Endodermal cell (in vitro differentiated cells): ENCODE measurements at places on chromosomes 3 and 15. TPM values are rescaled to one million over a fixed set of nuclear protein-coding genes. Genes with fewer than 3 reads are reported as not detected.

The HES1 gene
- total RNA-seq = 2.1 to 58.1 TPM (median 2.5 TPM) in 3 replicates

The NR2E3 gene
- total RNA-seq = 0.55 and 1.1 TPM in 2 replicates

The MASP1 gene
- total RNA-seq = 0.57 and 0.59 TPM in 2 replicates

The PLA2G4D gene
- not detected in 2 replicates for total RNA-seq

The PRICKLE2 gene
- total RNA-seq = 10.4 and 12.5 TPM in 2 replicates

The CFAP92 gene
- 1.4 to 3.0 TPM (median 3.0 TPM) in 3 replicates for total RNA-seq

The FRMD4B gene
- 2.2 and 2.6 TPM in 2 replicates for total RNA-seq

The ITGB5 gene
- total RNA-seq = 321 and 329 TPM in 2 replicates

GRCh38 chr15:83653288-83653638 is 660 bp upstream of the ADAMTSL3 start:
- no peaks in the 10 kb centered on the region for H3K36me3 ChIP-seq
- no peak overlapping the region for H3K27ac ChIP-seq
- H3K27me3 ChIP-seq = peaks cover 44% of the 10 kb centered on the region

- H3K4me1 ChIP-seq = peaks cover 11% of the 10 kb centered on the region
- no peak for DNase-seq
- no peaks in the 10 kb centered on the region for H3K27me3 ChIP-seq
- H3K4me3 ChIP-seq = no peak overlapping the region
Observed at GRCh38 chr3:13788522-13789424, 91.1 kb downstream of the WNT7A start.

DNA sequence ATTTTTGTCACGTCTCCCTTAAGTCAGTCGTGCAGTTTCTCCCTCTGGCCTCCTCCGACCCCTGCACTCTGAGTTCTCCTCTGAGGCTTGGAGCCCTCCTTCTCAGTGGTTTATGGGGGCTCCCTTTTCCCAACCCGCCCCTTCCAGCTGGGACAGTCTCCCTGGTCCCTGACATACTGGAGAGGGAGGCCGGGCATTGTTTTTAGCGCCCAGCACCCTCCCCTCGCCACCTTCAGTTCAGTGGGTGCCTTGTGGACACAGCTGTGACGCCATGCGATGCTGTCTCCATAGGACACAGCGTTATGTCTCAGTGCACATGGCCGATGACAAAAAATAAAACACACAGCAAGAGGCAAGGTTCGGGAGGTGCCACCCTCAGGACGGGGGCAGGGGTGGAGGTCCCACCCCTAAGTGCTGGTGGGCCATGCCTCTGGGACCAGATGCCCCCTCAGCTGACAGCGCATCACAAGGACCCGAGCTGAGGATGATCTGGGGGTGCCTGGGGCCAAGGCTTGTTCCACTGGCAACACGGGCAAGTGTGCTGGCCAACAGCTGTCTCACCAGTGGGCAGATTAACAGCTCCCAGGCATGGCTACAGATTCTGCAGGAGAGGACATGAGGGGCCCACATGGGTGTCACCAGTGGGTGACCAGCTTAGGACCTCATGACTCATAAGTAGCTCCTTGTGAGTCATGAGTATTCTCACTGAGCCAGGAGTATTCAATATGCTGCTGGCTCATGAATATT is 81.6 kb downstream of the PLXNA1 start:
- no peak for DNase-seq
- H3K27ac ChIP-seq = no peak overlapping the region
- no peak overlapping the region for H3K4me3 ChIP-seq
- H3K36me3 ChIP-seq = no peaks in the 10 kb centered on the region
- H3K27me3 ChIP-seq = no peaks in the 10 kb centered on the region

DNA sequence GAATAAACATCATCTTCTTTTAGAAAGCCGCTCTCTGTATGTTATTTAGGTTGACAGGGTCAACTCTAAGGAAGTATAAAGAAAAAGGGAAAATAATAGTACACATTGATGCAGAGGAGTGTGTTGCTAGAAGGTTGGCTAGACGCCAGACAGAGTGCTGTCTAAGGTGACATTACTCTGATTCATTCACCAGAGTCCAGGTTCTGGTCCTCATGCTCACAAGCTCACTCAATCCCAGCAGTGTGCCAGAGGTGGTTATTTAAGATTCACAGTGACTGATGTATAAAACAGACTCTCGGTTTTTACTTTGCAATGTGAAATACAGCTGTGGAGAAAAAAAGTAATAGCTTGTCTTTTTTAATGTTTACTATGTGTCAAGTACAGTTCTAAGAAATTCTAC is 1.7 kb downstream of the CFAP44 start:
- no peaks in the 10 kb centered on the region for H3K4me1 ChIP-seq
- H3K36me3 ChIP-seq = no peaks in the 10 kb centered on the region
- H3K27me3 ChIP-seq = no peaks in the 10 kb centered on the region
- no peak overlapping the region for H3K27ac ChIP-seq

- no peaks in the 10 kb centered on the region for H3K27me3 ChIP-seq
- no peaks in the 10 kb centered on the region for H3K36me3 ChIP-seq
- H3K4me3 ChIP-seq = no peak overlapping the region
- DNase-seq = no peak
Observed at GRCh38 chr3:127884041-127884440, 31.0 kb upstream of the KBTBD12 start.

DNA sequence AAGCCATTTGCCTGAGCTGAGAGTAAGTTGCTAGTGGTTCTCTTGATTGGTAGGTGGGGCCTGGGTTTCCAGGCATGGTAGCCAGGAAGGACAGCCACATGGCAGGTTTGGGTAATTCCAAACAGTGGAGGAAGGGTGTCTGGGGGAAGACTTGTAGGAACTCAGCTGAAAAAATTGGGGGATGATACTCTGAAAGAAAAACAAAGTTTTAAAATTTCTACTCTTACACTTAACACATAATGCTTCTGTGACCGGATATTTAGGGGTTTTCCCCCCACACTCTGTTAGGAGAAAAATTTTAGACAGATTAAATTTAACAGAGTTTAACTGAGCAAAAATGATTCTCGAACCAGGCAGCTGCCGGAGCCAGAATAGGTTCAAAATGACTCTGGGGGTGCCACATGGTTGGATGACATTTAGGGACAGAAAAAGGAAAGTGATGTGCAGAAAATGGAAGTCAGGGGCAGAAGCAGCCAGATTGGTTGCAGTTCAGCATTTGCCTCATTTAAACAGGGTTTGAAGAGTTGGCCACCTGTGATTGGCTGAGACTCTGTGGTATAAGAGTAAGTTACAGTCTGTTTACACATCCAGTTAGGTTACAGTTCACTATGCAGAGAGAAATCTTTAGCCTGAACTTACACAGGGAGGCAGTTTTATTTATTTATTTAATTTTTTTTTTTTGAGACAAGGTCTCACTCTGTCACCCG is 8.1 kb downstream of the B2M start:
- no peak overlapping the region for H3K4me3 ChIP-seq
- H3K27me3 ChIP-seq = no peaks in the 10 kb centered on the region
- no peak overlapping the region for H3K27ac ChIP-seq
- no peak for DNase-seq

- H3K27ac ChIP-seq = no peak within 1 kb of the TSS
- H3K27me3 ChIP-seq = peaks cover 100% of the 10 kb centered on the region
- DNase-seq = peak; percentile 88
Observed at GRCh38 chr15:45129651-45130129, at the start of the genes DUOX1 and DUOXA1. DUOX1 (plus strand) TSS chr15:45129994; CDS start chr15:45131967, 1,973 bp downstream. DUOXA1 (minus strand) TSS chr15:45129879; CDS start chr15:45123014, 6,865 bp downstream.

- peak within 1 kb of the TSS; percentile 70 for H3K4me3 ChIP-seq
- H3K36me3 ChIP-seq = no peaks in the 10 kb centered on the region
- peaks cover 64% of the 10 kb centered on the region for H3K27me3 ChIP-seq
- DNase-seq = peak; percentile 91
- H3K4me1 ChIP-seq = peaks cover 4% of the 10 kb centered on the region
- H3K27ac ChIP-seq = no peak within 1 kb of the TSS
Observed at GRCh38 chr15:73368301-73369136, at the start of gene HCN4. HCN4 (minus strand) TSS chr15:73368958; CDS start chr15:73368270, 688 bp downstream.

- no peaks in the 10 kb centered on the region for H3K27me3 ChIP-seq
- no peaks in the 10 kb centered on the region for H3K4me1 ChIP-seq
- no peaks in the 10 kb centered on the region for H3K36me3 ChIP-seq
- no peak overlapping the region for H3K27ac ChIP-seq
- peak; percentile 40 for DNase-seq
Observed at GRCh38 chr3:46673151-46674030, 20.1 kb downstream of the ALS2CL start.

GRCh38 chr3:45553469-45553974 is 41.0 kb upstream of the LIMD1 start:
- peaks cover 3% of the 10 kb centered on the region for H3K36me3 ChIP-seq
- H3K27me3 ChIP-seq = no peaks in the 10 kb centered on the region
- no peak overlapping the region for H3K4me3 ChIP-seq
- H3K27ac ChIP-seq = peak overlapping the region; percentile 42

DNA sequence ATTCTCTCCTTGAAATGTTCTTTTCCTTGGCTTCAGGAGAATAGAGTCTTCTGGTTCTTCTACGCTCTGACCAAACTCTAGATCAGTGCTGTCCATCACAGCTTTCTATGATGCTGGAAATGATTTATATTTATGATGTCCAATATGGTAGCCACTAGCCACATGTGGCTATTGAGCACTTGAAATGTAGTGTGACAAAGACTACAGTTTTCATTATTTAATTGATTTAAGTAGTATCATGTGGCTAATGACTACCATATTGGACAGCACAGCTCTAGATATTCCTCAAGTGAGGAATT is 2.9 kb downstream of the LNP1 start:
- no peaks in the 10 kb centered on the region for H3K4me1 ChIP-seq
- H3K4me3 ChIP-seq = peak overlapping the region; percentile 96
- no peaks in the 10 kb centered on the region for H3K27me3 ChIP-seq
- no peaks in the 10 kb centered on the region for H3K36me3 ChIP-seq
- DNase-seq = no peak
- no peak overlapping the region for H3K27ac ChIP-seq

DNA sequence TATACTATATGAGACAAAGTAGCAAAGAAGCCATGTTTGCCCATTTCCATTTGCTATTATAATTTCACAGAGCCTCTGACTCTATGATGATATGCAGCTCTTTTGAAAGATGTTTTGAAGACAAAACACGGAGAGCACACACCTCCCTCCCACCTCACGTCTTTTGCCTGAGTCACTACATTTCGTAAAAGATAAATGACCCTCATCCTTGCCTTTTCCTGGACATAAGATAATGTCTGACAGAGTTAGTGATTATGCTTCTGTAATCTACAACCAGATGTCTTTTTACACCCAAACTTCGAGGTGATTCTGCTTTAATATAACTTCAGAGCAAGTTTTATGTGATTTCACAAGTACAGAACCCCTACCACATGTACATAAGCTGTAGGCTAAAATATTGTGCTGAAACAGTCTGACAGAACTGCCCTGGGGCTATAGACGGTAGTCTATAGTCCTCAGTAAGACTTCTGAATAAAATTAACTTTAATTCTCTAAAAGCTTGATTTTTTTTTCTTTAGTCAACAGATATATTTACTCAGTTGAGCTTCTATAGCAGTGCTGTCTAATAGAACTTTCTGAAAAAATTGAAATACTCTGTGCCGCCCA is 99.9 kb downstream of the CD200R1L start:
- H3K27me3 ChIP-seq = no peaks in the 10 kb centered on the region
- no peak overlapping the region for H3K4me3 ChIP-seq
- H3K4me1 ChIP-seq = no peaks in the 10 kb centered on the region

DNA sequence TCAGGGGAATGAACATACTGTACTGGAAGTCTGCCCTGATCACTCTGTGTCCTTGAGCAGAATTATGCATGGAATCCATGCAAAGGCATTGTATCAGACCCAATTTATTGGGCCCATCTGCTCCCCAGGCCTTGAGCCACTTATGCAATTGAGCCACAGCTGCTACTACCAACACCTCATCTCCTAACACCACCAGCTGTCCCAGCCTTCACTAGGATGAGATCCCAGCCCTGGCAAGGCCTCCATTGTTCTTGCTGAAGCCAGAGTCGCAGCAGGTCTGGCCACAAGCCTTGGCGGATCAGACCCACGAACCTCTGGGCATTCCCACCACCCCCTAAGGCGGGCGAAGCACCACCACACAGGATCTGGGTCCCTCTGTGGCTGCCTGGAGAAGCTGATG is 9.2 kb upstream of the NME9 start:
- H3K4me1 ChIP-seq = peaks cover 9% of the 10 kb centered on the region
- no peak overlapping the region for H3K27ac ChIP-seq
- no peaks in the 10 kb centered on the region for H3K36me3 ChIP-seq
- DNase-seq = no peak

DNA sequence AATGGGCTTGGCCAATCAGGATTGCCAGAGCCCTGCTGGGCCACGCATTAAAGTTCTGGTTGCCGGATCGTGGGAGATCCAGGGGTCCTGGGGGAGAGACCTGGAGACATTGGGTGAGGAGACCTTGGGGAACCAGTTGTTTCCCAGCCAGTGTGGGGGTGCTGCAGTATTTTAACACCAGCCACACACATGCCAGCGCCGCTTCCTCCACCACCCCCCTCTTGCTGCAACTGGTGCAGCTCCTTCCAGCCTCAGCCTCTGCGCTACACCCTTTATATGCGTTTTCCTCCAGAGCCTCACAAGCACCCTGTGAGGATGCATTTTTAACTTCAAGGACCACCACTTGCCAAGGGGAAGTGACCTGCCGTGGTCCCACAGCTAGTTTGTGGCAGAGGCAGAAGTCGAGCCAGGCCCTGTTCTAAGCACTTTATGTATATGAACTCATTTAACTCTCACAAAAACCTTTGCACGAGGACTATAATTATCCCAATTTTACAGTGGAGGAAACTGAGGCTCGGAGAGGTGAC is 29.4 kb upstream of the GRIP2 start:
- H3K4me1 ChIP-seq = no peaks in the 10 kb centered on the region
- no peak for DNase-seq
- H3K27me3 ChIP-seq = no peaks in the 10 kb centered on the region
- no peak overlapping the region for H3K4me3 ChIP-seq

DNA sequence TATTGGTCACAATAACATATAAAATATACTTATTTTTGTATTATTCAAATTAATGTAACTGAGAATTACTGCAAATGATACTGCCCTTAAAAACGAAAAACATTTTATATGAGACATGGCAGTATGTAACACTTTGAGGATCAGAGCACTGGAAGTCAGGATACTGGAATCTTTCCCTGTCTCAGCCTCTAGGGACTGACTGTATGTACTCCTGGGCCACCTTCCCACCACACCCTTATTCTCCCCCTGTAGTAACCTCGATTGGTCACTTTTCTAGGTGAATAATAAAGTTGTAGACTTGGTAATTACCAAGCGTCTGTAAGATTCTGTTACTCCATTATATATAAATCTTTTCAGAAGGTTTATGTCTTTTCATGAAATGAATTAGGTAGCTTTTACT is 43.0 kb downstream of the LRRC49 start:
- no peak for DNase-seq
- no peak overlapping the region for H3K4me3 ChIP-seq
- H3K4me1 ChIP-seq = no peaks in the 10 kb centered on the region
- H3K27me3 ChIP-seq = no peaks in the 10 kb centered on the region
- H3K27ac ChIP-seq = no peak overlapping the region

GRCh38 chr3:50533316-50533715 is 29.9 kb upstream of the CACNA2D2 start:
- no peak for DNase-seq
- H3K4me1 ChIP-seq = no peaks in the 10 kb centered on the region
- H3K4me3 ChIP-seq = no peak overlapping the region
- no peaks in the 10 kb centered on the region for H3K36me3 ChIP-seq
- H3K27me3 ChIP-seq = peaks cover 14% of the 10 kb centered on the region
- H3K27ac ChIP-seq = no peak overlapping the region

DNA sequence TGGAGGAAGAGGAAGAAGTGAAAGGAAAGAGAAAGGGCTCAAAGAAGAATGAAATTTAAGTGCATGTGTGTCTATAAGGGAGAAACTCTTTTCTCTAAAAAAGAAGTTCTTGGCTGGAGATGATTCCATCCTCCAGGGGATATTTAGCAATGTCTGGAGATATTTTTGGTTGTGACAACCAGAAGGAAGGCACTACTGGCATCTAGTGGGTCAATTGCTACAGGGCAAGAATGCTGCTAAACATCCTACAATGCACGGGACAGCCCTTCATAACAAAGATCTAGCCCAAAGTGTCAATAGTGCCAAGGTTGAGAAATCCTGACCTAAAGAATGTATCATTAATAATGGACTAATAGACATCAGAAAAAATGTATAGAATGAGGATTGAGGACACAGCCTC is 57.4 kb upstream of the ST3GAL6 start:
- peaks cover 48% of the 10 kb centered on the region for H3K27me3 ChIP-seq
- no peak overlapping the region for H3K4me3 ChIP-seq
- H3K36me3 ChIP-seq = no peaks in the 10 kb centered on the region
- H3K27ac ChIP-seq = no peak overlapping the region
- H3K4me1 ChIP-seq = no peaks in the 10 kb centered on the region
